Right hindlimb (tissue), 1 donor: ENCODE measurements at places on chromosomes 12 and 14.
A peak's percentile ranks its signal among the peaks of the same experiment; 100 is the strongest.

DNA sequence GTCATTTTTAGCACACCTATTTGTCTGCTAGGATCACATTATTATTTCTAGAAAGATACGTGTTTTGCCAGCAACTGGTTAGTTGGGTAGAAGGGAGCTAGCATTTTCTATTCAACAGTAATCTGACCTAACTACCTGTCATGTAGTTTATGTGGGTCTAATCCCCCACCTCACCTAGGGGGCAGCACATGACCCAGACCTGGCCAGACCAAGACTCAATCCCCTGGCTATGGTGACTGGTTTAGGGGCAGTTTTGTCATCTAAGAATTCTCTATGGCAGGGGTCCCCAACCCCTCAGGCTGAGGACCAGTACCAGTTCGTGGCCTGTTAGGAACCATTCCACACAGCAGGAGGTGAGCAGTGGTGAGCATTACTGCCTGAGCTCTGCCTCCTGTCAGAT is 29.5 kb upstream of the EVL start:
- DNase-seq, result no peak

DNA sequence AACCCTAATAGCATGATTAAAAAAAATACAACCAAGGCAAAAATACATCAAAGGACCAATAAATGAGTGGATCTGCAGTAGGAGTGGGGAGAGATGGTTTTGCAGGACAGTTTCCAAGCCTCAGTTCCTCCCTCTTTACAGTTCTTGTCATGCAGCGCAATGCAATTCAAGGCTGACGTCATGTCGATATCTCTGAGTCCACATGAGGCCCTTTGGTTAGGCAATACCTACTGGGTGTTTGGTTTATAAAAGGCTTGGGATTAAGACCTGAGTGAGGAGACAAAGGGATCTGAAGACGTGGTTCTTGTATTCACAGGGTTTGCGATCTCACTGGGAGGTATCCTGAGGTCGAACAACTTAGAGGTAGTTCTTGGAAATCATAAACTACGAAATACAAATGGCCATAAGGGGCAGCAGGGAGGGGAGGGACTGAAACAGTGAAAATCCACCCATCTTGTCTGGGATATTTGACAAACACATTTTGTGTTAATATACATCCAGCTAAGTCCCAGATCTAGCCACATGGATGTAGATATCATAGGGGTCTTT is 441.0 kb downstream of the FUT8 start:
- DNase-seq, result no peak

DNA sequence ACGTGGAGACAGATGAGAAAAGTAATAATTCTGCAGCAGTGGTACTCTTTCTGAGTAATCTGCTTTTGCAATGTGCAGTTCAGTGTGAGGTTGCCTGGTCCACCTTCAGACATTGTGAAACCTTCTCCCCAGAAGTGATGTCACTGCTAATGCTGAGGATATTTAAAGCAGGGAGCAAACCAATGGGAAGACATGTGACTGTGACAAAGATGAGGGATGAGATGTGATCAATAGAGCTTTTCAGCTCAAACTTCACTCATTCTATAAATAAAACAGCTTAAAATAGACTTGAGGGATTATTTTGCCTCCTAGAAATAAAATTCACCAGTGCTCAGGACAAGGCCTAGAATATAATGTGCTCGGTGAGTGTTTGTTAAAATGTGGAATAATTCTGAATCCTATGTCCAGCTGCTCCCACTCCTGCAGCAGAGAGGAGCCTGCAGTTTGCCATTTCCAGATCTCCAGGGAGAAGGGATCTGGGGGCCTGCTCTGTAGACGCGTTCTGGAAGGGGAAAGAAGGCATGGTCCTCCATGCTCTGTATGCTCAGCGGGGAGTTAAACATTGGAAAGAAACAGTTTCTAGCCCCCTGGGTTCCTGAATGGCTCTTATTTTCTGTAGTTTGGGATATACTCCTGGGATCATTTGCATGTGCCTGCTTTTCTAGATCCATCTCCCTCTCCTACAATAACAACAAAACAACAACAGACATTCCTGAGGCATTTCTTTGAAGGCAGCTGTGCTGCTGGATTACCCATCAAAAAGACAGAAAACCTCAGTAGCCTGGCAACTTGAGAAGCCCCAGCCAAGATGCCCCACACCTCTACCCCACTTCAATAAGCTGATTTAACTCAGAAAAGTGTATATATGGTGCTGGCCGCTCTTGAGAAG is 8.9 kb downstream of the SLC7A8 start:
- no peak for DNase-seq

DNA sequence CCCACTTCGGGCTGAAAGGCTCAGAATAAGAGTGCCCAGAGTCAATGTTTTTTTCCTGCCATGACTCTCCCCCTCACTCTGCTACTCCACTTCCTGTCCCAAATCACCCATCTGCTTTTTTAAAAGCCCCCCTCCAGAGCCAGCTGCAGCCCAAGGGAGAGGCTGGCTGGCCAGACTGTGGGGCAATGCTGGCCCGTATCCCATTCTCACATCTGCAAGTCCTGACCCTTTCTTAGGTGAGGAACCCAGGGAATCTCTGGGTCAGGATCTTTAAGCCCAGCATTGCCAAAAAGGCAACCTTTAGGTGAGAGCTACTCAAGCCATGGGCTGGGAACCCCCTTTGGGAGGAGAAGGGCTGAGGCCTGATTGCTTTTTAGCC is 1.7 kb upstream of the ITGA5 start:
- no peak for DNase-seq

DNA sequence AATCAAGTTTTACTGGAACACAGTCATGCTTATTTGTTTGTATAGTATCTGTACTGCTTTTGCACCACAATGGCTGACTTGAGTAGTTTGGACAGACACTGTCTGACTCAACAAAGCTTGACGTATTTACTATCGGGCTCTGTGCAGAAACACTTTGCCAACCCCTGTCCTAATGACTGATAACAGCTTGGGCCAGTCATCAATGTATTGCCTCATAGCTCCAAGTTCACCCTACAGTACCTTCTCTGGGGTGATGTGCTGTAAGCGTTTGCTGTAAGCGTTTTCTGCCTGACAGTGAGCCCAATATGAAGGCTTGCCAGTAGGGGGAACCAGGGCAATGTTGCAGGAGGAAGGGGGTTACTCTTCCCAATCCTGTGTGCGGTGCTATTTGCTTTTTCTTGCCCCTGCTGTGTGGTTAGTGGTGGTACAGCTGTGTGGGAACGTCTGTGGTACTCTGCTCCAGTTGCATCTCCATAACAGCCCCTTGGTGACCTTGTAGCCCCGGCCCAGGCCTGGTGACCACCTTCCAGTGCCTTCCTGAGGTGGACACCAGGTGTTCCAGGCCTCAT is 5.4 kb upstream of the CCDC177 start:
- no peak for DNase-seq

GRCh38 chr14:96861568-96862310 is 64.6 kb downstream of the VRK1 start:
- DNase-seq, result no peak

DNA sequence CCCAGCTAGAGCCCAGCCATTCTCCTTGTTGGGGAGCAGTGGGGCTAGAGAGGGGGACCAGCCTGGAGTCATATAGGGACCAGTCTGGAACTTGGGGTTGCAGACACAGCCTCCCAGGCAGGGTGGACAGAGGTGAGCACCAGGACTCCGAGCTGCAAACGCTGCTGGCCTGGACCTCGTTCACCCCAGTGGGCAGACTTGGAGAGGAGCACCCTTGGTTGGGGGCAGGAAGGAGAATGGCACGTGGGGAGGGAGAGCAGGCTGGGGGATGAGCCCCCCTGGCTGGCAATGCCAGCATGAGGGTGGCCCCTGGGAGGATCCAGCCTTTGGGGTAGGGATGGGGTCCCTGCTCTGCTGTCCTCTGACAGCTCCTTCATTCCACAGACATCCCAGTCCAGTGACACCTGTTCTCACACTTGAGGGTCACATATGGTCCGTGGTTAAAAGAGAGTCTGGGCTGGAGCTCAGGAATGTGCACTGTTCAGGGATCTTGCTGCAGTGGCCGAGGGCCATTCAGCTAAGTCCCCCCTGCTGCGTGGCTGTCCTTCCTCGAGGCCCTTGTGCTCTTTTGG is 2.8 kb downstream of the LBHD2 start:
- peak; percentile 17 for DNase-seq

DNA sequence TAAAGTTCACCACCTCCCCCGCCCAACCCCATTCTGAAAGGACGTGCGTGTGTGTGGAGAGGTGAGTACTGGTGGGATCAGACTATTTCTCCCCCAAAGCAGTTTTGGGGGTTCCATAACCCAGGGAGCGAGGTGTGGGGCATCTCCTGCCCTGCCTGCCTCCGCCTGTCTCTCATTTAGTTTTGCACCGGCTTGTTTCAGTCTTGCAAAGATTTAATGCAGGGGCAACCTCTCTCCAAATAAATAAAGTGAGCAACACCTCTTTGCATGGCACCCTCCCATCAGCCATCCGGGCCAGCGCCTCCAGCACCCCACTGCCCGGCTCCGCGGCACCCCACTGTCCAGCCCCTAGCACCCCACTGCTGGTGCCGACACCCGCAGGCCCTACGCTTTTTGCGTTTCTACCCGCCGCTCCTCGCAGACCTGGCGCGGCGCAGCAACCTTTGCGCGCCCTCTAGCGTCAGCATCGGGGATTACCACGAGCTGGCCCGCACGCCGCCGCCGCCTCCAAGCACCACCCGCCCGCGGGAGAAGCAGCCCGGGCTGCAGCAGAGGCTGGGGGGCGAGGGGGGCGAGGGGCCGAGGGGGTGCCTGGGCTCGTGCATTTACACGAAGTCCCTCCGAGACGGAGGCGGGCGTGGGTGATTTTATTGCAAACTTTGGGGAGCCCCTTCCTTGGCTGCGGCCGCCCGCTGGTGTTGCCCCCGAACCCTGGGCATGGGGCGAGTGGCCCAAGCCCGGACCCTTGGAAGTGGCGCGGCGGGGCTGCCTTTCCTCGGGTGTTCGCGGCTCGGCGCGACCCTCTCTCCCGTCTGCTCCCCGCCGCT is 55.8 kb upstream of the VRK1 start:
- peak; percentile 73 for DNase-seq
